ENCODE measurements at places on chromosomes 12 and 14.

DNA sequence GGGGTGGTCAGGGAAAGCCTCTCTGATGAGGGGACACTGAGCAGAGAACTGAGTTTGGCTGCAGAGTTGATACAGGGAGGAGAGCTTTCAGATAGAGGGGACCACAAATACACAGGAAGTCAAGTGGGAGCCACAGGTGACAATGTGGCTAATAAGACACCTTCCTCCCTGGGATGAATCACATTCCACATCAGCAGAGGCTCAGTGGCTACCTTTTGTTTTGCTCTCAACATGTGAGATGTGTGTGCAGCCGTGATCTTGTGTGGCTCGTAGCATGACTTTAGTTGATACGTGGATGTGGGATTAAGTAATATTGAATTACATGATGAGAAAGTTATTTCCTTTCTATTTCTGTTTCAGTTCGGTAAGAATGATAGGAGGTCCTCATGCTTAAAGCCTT, 7.5 kb downstream of the CRADD start:
- DNase-seq: no peak

DNA sequence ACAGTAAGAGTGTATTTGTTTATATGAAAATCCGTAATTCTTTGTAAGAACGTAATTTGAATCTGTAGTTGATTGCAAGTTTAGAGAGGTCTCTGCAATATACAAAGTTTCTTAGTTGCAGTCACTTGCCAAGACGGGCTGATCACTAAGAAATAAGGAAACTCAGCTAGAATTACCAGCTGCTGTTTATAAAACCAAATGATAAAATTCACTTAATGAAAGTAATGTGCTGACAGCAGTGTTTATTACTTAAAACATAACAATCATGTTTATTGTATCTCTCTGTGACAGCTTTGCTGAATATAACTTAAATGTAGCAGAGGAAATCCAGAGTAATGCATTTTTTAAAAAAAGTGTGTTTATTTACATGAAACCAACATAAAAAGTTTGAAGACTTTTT, 31.2 kb downstream of the SRGAP1 start:
- DNase-seq: no peak

GRCh38 chr14:101884934-101885576, 79.3 kb upstream of the DYNC1H1 start:
- no peak for DNase-seq

DNA sequence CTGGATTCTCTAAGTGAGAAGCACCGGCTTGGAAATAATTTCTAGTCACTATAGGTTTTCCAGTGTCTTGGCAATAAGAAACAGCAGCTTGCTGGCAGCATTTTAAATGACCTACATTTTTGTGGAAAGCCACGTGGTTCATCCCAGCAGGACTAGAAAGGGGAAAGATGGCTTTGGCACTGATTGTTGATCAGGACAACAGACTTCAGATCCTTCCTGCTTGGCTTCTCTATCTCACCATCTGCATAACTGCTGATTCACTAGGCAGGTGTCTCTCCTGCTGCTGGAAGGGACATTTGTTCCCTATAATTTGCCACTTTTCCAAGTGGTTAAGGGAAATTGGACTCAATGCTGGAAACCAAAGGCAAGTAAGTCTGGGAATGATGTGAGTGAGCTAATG, 131.0 kb downstream of the TTC8 start:
- no peak for DNase-seq

DNA sequence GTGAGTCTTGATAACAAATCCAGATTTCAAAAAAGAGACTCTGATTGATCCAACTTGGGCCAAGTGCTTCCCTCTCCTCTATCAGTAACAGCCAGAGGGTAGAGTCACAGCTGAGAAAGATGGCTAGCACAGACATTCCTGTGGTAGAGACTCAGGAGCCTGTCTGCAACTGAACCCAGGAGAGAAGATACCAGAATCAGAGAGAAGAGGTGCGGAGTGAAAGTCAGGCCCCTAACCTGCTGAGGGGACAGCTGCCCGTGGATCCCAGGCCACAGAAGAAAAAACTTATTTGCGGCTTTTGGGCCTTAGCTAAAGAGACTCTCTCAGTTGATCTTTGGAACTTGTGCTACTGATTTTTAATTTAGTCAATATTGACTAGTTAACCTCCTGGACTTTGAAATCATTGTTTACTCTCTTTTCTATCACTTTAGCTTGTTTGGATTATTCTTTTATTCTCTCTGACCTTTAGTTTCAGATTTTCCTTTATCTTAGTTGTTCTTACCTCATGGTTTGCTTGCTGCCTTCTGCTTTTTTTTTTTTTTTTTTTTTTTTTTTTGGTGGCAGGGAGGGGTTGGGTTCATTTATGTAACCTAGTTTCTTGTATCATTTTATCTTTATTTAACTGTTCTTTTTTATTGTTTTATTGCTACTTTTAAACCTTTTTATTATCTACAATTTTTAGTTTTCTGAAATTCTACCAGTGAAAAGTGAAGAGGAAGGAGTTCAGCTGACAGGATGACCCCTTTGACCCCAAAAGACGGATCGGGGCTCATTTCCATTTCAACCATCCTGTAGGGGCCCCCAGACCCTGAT, 154.9 kb upstream of the KRR1 start:
- no peak for DNase-seq

GRCh38 chr12:70052931-70053497, 190.2 kb upstream of the CNOT2 start:
- DNase-seq: no peak

GRCh38 chr14:57871459-57872080, 5.7 kb upstream of the SLC35F4 start:
- no peak for DNase-seq

- DNase-seq: no peak
Measured at GRCh38 chr12:93573552-93574223, 1.2 kb downstream of the SOCS2 start.

- DNase-seq: no peak
Measured at GRCh38 chr12:5262885-5263284, 169.0 kb upstream of the NTF3 start.

GRCh38 chr14:80388980-80389711, 177.8 kb upstream of the DIO2 start:
- DNase-seq: no peak

- DNase-seq: no peak
Measured at GRCh38 chr12:131747276-131748177, 36.6 kb downstream of the SFSWAP start.

GRCh38 chr14:97315790-97316189, 518.6 kb downstream of the VRK1 start:
- no peak for DNase-seq

- DNase-seq: no peak
Measured at GRCh38 chr14:72855913-72856312, 38.0 kb downstream of the DPF3 start.

Data from activated T-helper 1 cell treated with anti-CD3 and anti-CD28 coated beads, Interleukin-2, amount 50 U/mL, for 16 hours (primary cell).